ENCODE measurements at places on chromosomes 5 and 9.

GRCh38 chr9:85995599-85995998, 54.7 kb downstream of the NAA35 start:
- DNase-seq, result no peak

- DNase-seq, result no peak
Measured at GRCh38 chr5:15522187-15522520, 22.2 kb downstream of the FBXL7 start.

DNA sequence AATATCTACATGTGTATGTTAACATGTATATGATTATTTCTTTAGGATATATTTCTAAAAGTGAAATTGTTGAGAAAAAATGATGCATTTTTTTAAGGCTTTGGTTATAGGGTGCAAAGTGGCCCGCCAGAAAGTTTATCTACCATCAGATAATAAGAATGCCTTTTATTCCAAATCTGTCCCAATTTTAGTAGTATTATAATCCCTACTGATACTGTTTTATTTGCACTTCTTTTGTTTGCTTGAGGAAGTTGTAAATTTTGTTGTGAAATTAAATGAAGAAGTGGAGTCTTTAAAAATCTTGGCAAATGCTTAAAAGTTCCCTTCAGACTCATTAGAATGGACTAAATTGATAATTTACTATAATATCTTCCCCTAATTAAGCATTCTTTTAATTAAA, 73.0 kb downstream of the NIPBL start:
- DNase-seq, result no peak

DNA sequence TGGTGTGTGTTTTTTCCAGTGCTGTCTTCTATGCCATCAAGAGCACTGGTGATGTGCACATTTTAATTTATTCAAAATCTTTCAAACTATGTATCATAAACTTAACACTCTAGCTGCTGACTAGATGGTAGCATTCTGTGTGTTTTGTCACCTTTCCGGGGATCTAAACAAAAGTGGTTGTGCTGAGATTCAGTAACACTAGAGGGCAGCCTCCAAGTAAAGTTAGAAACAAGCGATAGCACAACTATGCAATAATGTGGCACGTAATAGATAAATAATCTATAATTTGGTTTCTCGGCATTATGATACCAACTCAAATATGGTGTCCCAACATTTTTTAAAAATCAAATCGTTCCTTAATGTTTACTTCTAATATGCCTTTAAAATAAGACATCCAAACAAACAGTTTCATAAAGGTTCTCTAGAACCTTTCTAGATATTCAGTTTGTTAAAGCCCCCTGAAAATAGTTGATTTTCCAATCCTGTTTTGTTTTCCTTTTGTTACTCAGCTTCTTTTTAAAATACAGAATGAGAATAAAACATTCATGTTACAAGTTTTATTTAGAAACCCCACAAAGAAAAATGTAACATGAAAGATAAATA, 16.9 kb downstream of the SEMA6A start:
- DNase-seq, result no peak

- no peak for DNase-seq
Measured at GRCh38 chr5:174315871-174316270, 270.4 kb downstream of the NSG2 start.

DNA sequence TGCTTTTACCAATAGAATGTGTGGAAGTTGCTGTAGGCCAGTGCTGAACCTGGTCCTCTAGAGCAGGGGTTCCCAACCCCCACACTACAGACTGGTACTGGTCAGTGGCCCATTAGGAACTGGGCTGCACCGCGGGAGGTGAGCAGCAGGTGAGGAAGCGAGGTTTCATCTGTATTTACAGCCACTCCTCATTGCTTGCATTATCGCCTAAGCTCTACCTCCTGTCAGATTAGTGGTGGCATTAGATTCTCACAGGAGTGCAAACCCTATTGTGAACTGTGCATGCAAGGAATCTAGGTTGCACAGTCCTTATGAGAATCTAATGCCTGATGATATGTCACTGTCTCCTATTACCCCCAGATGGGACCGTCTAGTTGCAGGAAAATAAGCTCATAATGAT, 6.1 kb upstream of the CCDC152 start:
- no peak for DNase-seq
